Germinal center (tissue), 1 donor: ENCODE measurements at places on chromosomes 4 and X.
A peak's percentile ranks its signal among the peaks of the same experiment; 100 is the strongest.

GRCh38 chr4:38174801-38175200, 214.6 kb downstream of the PTTG2 start:
- no peak for DNase-seq

- no peak for DNase-seq
Observed at GRCh38 chr4:15771216-15772058, 6.7 kb upstream of the CD38 start.

DNA sequence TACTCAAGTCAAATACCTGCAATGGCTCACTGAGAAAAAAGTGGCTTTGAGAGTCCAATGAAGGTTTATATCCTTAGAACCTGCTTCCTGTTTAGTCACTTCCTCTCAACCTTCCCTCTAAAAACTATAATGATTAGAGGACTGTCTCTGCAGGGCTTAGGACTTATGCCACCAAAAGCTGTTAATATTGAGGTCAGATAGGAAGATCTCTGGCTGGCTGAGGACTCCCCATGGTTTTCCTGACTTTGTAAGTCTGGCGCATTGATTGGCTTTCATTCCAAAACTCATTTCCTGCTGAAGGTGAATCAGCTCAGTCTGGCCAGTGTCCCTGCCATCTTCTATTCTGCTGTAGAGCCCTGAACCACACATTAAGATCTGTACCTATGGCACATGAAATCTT, 140.9 kb upstream of the ANK2 start:
- DNase-seq: no peak

GRCh38 chrX:126137899-126138298, 28.2 kb downstream of the DCAF12L2 start:
- DNase-seq: no peak

DNA sequence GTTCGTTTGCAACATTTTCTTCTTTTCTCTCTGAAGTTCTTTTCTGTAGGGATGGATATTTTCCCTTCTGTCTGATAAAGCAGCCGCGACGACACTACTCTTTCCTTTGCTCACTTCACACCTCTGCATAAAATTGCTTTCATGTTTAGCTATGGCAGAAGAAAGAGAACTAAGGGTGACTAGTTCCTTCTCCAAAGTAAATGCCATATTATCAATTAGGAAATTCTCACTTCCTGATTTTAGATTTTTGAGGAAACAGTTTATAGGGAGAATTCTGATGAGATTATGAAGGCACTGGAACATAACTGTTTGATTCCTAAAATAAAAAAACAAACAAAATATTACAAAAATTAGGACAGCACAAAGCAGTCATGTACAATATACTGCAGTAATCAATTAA, 29.2 kb downstream of the FANCB start:
- DNase-seq: no peak

- no peak for DNase-seq
Observed at GRCh38 chr4:185546335-185546734, 11.0 kb upstream of the PDLIM3 start.

- DNase-seq: no peak
Observed at GRCh38 chr4:16812041-16812440, 86.4 kb downstream of the LDB2 start.

- no peak for DNase-seq
Observed at GRCh38 chr4:44651425-44651824, at the start of gene YIPF7. Gene YIPF7 (minus strand): TSS chr4:44651625. CDS start chr4:44650100, 1,525 bp downstream.

- DNase-seq: no peak
Observed at GRCh38 chr4:84634961-84635360, 52.0 kb downstream of the CDS1 start.

GRCh38 chr4:79209822-79210635, 115.8 kb downstream of the NAA11 start:
- DNase-seq: no peak

- no peak for DNase-seq
Observed at GRCh38 chrX:2320580-2321327, 180.0 kb downstream of the DHRSX start.

DNA sequence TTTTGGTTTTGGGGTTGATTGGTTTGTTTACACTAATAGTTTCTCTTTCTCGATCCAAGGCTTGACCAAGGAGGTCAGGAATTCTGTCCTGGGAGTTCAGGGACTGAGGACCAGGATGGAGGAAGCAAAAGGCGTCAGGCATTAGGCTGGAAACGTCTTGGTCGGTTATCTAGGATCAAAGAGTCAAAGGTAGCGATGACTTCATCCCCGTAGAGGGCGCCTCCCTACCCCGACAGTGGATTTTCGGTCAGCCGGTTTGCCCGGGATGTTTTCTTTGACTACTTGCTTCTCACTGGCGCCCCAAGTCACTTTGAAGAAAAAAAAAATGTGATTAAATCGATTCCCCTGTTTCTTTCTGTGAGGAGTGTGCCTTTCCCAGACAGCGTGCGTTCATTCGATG, 980 bp upstream of the FHDC1 start:
- peak; percentile 36 for DNase-seq

DNA sequence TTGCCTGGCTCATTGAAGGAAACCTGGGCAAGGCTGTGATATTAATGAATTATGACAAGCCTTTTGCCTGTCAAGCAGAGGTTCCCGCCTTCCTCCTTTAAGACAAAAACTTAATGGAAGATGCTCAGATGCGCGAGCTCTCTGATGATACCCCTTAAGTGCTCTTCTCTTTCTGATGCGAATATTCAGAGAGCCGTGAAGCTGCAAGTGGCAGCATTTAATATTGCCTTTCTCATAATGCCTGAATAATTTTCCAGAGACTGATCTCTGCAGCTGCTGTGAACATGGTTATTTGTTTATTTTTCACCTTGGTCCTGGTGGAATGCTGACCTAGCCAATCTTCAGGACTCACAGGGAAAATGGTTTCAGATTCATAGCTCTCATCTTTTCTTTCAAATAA, 251.8 kb downstream of the TENM3 start:
- DNase-seq: no peak

DNA sequence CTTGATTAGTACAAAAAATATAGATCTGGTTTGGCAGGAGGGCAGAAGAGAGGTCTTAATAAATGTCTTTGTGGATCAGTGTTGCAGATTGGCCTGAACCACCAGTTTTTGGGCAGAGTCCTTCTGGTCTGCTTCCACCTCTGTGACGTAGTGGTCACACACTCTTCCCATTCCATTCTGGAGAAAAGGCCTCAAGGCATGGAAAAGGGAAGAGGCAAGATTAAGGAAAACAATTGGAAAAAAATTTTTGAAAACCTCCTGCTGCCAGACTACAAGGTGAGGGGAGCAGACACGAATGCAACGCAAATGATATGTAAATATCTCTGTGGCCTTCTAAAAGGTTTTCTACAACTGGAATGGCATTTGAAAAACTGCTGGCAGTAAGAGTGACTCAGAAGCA, 24.3 kb upstream of the FAM47C start:
- no peak for DNase-seq

DNA sequence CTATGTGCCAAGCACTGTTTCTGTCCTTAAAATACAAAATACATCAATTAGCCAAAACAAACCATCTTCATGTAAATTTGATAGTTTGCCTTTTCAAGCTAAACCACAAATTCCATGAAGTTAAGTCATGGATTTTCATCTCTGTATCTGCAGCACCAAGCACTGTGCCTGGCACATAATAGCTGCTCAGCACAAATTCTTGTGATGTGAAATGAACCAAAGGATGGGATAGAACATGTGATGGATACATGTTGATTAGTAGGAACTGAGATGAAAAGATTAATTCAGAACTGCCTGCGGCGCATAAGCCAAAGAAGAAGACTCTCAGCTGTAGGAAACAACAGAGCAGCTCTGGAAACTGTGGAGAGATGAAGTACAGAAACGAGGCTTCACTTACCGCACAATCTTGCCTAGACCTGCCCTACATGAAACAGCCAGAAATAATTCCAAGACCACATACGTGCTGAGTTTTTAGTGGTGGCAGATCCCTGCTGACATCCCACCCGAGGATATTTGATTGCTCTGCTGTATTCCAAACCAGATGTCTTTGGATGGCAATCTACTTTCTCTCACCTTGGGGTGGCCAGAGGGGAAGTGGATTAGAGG, 40.9 kb upstream of the DCLK2 start:
- DNase-seq: no peak

- DNase-seq: no peak
Observed at GRCh38 chr4:120277391-120277790, 210.7 kb upstream of the MAD2L1 start.

- DNase-seq: no peak
Observed at GRCh38 chr4:30073011-30073710, 647.0 kb upstream of the PCDH7 start.

DNA sequence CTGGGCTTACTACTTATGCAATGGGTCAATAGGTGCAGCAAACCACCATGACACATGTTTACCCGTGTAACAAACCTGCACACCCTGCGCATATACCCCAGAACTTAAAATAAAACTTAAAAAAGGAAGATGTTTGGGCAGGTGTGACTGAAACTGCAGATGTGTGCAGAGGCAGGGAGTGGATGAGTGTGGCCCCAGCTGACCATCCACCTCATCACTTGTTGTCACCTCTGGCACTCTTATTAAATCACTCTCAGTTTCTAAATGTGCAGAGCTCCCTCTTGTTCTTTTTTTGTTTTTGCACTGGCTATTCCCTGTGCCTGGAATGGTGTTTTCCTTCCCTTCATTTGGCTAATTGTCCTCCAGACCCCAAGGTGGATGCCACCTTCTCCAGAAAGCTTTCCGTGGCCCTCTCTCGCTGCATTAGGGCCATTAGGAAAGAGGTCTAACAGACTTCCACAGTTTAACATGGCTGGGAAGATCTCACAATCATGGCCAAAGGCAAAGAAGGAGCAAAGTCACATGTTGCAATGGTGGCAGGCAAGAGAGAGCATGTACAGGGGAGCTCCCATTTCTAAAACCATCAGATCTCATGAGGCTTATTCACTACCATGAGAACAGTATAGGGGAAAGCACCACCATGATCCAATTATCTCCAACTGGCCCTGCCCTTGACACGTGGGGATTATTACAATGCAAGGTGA, 58.5 kb downstream of the SLC2A9 start:
- DNase-seq: no peak

DNA sequence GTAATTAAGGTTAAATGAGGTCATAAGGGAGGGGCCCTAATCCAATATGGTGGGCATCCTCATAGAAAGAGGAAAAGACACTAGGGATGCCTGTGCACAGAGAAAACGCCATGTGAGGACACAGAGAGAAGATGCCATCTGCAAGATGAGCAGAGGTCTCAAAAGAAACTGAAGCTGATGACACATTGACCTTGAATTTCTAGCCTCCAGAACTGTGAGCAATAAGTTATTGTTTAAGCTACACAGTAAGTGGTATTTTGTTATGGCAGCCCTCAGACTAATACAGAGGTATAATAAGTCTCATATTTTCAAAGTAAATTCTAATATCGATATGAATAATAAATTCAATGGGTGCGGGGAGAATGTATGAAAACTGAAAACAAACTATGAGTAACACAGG, 169.9 kb downstream of the UGT8 start:
- DNase-seq: no peak

- no peak for DNase-seq
Observed at GRCh38 chrX:153731117-153731844, 6.6 kb downstream of the ABCD1 start.
